ENCODE measurements at places on chromosomes 16 and 17.

GRCh38 chr17:40827746-40828453 is 5.5 kb upstream of the KRT10 start:
- DNase-seq = no peak

DNA sequence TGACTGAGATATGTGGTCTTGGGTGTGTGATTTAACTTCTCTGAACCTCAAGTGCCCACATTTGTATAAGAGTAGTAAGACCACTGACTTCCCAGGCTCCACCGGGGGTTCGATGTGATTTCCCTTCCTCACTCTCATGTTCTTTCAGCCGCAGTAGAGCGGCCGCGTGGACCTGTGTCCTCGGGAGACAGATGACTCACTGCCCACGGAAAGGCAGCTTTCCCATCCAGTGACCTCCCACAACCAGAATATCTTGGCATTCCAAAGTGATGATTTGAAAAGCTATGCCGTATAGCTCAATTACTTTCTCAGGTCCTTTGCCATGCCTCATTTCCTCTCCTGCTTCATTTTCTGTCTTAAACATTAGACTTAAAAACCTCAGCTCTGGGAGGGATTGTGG is 73.6 kb downstream of the IL21R start:
- DNase-seq = no peak

DNA sequence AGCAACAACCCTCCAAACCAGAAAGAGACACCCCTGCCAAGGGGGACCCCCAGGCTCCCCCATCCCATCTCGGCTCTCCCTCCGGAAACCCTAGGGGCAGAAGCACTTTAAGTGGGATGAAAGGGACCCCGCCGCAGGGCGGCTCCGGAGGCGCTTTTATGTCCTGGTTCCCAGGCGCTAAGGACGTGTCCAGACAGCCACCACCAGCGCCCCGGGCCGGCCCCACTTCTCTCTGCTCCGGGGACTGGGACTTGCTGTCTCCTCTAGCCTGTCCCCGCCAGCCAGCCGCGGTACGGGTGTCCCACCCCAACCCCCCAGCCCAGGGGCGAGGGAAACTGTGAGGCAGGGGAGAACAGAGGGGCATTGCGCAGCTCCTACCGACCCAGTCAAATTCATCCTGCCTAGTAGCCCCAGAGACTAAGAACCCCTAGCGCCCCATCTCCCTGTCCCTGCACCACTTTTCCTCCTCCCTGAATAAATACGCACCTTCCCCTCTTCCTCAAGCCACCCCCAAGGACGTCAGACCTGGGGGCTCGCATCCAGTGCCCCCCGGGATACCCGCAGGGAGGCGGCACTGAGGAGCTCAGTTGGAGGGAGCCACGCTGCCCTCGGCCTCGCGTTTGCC is 4.1 kb downstream of the SP6 start:
- DNase-seq = no peak

DNA sequence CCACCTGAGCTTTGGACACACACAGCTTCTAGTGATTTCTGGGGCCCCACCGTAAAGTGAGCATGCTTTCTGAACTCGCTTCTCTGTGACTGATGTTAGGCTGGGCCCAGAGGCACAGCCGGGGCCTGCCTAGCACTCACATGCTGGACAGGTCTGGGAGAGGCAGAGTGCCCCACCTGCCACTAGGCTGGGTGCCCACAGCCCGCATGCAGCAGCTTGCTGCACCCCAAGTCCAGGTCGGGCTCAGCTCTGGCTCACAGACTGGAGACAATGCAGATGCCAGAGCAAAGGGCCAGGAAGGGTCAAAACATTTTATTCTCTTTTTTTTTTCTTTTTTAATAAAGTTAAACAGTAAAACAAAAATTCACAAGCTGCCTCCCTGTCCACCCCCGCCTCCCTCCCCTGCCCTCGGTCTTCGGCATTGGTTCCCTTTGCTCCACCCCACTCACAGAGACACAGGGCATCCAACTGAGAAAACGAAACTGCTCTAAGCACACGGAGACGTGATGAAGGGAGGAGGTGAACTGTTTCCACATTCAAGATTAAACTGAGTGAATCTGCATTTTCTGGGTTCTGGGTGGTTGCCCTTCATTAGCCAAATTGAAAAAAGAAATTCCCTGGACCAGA is 9.7 kb downstream of the CNP start:
- no peak for DNase-seq

GRCh38 chr17:15947271-15947670 is 2.3 kb downstream of the ADORA2B start:
- DNase-seq = no peak

- DNase-seq = no peak
Observed at GRCh38 chr17:3546521-3546920, 11.1 kb downstream of the TRPV3 start.

- no peak for DNase-seq
Observed at GRCh38 chr16:19264123-19264673, 21.3 kb upstream of the CLEC19A start.

GRCh38 chr16:83899272-83899897 is 470 bp downstream of the MLYCD start:
- no peak for DNase-seq

- no peak for DNase-seq
Observed at GRCh38 chr17:57730026-57730701, 14.9 kb downstream of the CCDC182 start.

DNA sequence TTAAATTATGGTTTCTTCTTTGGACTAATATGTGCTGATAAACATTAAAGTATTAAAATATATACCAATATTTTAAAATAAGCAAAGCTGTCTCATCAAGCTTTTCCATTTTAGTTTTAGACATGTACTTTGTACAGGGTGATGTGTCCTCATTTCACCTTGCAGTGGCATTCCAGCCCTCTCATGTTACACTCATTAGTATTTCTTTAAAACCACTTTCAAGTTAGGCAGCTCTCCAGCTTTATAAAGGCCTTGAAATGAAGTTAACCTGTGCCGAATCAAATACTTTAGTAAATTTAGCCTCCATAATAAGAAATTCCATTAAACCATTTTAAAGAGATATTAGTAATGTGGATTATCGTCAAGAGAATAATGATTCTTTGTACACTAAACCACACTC is 107.6 kb upstream of the HLF start:
- no peak for DNase-seq

GRCh38 chr16:88382491-88383400 is at the start of gene ZNF469:
Gene ZNF469, plus strand, starts transcription at chr16:88382959. Its CDS starts 44,512 bp downstream, at chr16:88427471.
- no peak for DNase-seq

GRCh38 chr17:31787857-31788570 is 71.0 kb downstream of the COPRS start:
- DNase-seq = no peak

DNA sequence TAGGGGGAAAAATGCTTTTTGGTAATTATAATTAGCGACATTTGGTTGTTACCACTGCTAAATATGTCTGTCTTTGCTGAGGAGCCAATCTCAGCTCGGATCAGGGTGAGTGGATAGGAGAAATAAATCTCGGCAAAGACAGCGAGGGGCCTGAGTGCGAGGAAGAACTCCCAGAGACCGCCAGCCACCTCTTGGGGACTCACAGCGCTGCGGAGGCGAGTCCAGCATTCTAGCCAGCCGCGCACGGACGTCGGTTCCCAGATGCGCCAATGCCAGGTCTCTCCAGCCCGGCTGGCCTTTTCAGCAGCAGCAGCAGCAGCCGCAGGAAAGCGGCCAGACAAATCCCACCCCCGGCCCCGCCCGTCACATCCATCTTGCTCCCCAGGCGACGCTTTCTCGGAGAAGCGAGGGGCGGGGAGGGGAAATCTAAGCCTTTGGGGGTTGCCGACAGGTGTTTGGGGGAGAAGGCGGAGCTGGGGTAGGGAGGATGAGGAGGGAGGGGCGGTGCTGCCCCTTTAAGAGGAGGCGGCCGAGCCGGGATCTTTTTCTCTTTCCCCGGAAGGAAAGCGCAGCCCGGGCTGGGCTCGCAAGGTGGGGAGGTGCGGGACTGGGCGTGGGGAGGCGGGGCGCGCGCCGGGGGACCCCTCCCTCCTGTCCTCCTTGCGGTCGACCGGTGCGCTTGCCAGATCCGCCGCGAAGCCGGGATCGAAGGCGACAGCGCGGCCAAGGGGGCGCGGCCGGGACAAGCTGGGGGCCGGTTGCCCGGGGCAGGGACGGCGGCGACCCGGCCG is at the start of gene ITGA3:
ITGA3 (plus strand) TSS at position 685 of the 791 bp plus-strand sequence. CDS start 330 bp downstream, outside the sequence.
- no peak for DNase-seq

DNA sequence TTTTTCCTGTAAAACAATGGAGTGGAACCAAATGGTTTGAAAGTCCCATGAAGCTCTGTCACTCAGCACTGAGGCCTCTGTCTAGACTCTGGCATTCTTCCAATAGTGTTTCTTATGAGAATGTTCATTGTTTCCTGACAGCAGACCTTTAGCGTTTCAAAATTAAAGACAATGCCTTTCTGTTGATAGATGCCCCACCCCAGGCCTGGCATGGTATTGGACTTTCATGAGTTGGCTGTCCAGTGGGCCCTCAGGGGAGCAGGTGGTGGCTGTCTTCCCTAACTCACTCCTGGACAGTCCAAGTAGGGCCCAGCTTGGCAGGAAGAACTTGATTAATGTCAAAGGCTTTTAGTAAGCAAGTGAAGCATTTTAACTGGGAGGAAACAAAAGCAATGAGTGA is 186.5 kb upstream of the CCL2 start:
- no peak for DNase-seq

GRCh38 chr17:48989100-48989499 is 8.1 kb upstream of the IGF2BP1 start:
- no peak for DNase-seq

DNA sequence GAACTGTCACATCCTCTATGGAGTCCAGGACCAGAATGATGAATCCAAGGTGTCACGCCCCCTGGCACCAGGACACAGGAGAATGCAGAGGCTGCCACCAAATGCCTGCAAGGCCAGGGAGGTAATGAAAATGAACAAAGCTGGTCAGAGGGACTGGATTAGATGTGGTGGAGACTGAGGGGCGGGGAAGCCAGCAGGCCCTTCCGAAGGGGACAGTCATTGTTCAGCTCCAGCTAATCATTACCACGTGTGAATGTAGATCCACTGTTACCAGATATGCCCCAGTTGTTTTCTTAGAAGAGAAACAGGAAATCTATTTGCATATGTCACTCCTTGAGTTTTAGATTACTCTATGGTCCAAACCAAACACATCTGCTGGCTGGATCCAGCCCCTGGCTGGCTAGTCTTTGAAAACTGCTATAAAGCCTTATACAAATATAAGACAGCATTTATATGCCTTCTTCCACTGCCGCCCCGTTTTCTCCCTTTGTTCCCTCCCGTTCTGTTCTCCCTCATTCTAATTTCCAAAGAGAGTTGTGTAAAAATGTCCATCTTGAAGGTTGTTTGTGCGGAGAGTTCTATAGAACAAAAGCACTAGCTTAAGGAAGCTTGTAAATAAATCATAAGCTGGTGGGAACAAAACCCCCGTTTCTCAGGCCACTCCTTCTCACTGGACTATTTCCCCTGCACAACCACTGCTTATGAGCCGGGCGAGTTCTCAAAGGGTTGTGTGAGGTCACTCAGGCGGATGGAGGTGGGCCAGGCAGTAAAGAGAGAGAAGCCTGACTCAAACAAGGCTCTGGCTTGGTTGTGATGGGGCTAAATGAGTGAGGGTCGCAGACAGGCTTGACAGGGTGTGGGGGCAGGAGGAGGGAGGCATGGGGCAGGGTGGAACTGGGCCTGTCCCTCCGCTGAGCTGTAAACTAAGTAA is 14.2 kb downstream of the CRYM start:
- DNase-seq = no peak

- DNase-seq = no peak
Observed at GRCh38 chr16:8885674-8886592, 3.8 kb downstream of the LITAFD start.

GRCh38 chr16:84329016-84329415 is 34.3 kb downstream of the WFDC1 start:
- no peak for DNase-seq

DNA sequence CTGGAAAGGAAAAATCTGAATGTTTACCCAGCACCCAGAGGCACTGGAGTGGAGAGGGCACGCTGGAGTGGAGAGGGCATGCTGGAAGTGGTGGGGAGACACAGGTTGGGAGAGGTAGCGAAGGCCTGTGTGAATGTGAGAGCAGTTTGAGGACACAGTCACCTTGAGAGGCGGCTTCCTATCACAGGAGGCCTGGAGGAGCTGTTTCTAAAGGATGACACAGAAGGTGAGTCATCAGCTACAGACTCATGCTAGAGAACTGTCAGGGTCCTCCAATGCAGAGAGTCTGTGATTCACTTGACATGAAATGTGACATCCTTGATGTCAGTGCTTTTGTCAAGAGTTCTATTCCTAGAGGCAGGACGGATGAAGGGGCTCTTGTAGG is 13.8 kb downstream of the CTRL start:
- DNase-seq = no peak

DNA sequence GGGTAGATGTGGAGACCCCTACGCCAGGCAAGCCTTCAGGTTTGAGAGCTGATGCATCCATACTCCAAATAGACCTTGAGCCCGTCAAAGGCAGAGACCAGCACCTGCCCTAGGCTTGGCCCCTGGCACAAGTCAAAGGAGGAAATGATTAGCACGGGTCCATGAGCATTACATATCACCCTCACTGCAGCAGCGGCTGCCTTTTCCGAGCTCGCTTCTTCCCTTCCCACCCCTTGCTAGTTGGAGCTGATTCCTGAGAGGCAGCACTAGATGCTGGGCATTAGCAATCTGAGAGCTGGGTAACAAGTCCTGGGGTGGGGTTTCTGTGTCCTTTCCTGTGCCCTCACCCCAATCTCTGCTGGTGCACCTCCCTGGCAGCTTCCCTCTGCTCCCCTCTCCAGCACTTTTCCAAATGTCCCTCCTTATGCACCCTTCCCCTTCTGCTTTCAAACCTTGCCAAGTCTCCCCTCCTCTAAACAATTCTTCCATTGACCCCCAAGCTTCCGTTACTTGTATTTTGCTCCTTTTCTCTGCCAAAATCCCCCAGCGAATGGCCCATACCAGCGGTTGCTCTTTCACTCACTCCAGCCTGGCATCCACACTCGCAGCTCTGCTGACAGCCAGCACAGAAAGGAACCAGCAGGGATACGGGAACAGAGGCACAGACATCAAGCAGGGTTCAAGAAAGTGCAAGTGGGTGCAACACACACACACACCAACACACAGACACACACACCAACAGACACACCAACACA is 3.0 kb downstream of the CDRT4 start:
- no peak for DNase-seq

GRCh38 chr16:2719328-2720063 is 528 bp downstream of the PRSS27 start:
- DNase-seq = no peak

DNA sequence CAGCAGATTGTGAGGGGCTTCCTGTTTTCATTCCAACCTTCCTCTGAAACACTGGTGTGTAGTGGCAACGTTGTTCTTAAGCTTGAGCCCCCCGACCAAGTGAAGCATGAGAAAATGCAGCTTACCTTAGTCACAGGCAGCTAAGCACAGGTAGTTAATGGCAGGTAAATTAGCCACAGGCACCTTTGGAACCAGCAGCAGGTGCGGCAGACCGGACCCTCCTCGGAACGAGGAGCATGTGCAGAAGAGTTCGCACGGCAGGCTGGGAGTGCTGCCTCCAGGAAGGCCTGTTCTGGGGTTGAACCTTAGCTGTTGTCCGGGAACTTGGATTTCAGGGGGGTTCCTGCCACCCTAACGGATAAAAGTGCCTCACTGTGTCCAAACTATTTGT is 7.2 kb upstream of the IRF8 start:
- DNase-seq = no peak

- DNase-seq = no peak
Observed at GRCh38 chr17:3750926-3751325, 27.2 kb downstream of the HASPIN start.

GRCh38 chr16:73192232-73192894 is 144.4 kb upstream of the ZFHX3 start:
- no peak for DNase-seq

- no peak for DNase-seq
Observed at GRCh38 chr16:26961459-26961858, 105.3 kb upstream of the C16orf82 start.

- no peak for DNase-seq
Observed at GRCh38 chr17:50547736-50548083, 736 bp downstream of the SPATA20 start.

All from NCI-H2081 treated with DMSO at 0.1 percent for 48 hours (cell line).